T-helper 1 cell (primary cell): ENCODE measurements at places on chromosomes 7 and 10.

GRCh38 chr7:148711191-148712102 lies 12.7 kb downstream of the CUL1 start:
- no peak for DNase-seq

- no peak for DNase-seq
These were observed 30.8 kb downstream of the UNCX start for GRCh38 chr7:1263391-1263951.

DNA sequence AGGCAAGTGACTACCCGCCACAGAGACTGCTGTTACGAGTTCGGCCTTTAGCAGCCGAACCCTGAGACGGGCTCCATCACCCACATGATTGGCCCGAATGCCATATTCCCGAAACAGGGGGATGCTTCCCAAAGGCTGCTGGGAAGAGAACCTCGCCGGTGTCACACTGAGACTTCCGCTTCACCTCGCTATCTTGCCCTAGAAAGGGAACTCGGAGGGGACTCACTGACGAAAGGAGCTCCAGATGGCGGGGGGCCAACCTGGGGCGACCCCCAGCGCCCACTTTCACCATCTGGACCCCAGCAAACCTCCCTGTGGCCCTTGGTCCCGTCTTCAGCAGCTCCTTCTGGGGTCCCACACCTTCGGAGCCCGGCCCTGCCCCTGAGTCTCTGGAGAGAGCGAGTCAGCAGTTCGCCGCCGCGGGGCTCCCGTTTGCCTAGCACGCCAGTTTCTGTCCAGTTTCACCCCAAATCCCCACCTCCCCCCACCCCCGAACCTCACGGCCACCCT lies 529 bp downstream of the HPS1 start:
- DNase-seq: no peak

GRCh38 chr10:110865186-110865808 lies 6.4 kb upstream of the PDCD4 start:
- DNase-seq: no peak

DNA sequence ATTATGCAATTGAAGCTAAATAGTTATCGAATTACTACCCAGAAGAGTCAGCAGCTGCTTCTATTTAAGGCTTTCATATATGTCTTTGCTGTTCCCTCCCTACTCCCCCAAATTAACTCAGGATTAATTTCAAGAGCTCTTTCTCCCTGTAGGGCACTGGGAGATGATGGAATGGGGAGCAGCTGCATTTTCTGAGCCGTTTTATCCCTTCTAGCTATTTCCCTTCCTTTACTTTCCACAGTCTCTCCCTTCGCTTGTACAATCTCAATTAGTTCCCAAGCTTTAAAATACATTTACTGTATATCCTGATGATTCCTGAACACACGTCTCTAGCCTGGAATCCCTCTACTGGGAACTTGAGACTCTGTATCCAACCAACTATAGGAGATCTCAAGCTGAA lies 19.8 kb upstream of the TSPAN12 start:
- no peak for DNase-seq

DNA sequence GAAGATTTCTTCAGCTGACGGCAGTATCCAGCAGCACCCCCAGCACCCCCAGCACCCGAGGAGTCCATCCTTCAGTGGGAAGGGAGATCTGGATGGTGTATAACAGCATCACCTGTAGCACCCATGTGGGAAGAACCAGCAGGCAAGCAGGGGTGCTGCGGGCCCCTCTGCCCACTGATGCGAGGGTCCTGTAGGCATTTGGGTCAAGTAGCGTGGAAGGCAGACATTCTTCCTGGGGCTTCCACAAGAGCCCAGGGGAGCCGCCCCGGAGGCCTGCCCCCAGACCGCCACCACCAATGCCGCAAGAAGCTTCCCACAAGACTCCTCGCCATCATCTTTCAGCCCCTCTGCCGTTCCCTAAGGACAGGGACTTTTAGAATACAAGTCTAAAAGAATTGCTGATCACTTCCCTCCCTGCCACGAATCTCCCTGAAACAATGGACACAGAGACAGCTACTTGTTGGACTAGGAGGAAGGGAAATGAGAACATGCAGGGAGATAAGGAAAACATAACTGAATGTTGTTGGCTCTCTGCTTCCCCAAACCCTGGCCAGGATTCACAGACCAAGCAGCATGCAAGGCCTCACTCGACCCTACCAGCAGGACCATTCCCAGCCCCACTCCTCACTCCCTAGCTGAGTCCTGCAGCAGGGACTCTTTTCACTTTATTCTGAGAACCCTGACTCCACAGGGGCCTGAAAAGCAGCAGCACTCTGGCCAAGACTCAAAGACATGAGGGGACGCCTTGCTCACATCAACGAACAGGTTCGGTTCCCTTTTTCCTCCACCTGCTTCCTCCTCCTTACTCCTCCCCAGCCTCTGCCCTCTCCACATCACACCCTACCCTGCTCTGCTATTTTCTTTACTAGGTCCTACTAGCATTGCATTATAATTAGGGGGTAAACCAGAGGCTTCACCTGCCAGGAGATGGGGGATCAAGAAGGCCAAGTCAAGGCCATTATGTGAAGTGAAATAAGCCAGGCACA lies 164.5 kb downstream of the HERPUD2 start:
- DNase-seq: no peak

DNA sequence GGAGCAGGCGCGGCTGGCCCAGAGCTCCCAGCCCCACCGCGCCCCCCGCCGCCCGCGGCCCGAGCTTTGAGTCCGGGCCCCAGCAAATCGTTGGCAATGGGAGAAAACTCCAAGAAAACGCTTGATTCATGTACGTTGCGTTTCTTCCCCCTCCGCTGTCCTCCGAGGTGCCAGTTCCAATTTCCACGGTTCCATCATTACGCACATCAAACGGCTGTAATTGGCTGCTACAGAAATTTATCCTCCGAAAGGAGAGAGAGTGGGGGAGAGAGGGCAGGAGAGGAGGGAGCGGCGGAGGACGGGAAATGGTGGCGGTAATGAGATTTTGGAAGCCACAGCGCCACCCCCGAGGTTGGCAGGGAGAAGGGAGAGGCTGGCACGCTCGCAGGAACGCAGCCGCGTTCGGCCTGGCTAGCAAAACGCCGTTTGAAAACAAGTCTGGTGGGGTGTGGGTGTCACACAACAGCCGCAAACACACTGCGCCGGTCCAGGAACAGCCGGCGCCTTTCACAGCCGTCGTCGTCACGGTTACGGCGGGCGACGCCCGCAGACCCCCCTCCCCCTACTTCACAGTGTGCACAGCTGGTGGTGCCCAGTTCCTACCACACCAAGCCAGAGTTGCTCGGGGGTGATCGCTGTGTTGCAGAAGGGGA lies 57.5 kb downstream of the UNCX start:
- DNase-seq: peak; percentile 6

DNA sequence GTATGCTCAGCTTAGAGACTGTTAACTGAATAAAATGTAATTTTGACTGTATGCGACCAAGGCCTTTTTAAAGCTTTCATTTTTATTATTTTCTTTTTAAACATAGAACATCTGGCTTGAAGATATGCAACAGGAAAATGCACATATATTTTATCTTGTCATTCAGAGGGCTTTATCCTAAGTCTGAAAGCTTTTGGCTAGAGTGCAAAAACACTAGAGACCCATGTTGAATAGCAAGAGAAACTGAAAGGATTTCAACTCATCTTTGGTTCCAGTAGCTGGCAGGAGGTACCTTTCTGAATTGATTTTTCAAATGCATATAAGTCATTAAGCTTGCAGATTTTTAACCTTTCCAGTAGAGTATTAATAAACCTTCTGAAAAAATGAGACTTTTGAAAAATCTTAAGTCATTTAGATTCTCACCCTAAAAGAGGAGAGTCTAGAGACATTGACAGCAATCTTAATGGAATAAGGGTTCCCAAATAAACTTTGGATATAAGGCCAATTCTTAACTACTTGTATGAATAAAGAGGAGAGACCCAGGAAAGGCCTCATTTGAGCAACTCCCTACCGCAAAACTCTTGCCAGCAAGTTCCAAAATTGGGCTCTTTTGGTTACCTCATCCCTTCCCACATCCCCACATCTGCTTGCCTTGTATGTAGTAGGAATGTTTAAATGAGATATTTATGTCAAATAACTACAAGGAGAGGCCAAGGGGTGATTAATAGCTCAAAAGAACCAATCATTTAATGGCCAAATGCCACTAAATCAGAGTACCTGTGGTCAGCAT lies 454.4 kb downstream of the HTR7 start:
- no peak for DNase-seq

GRCh38 chr7:34100661-34101060 lies 195.3 kb downstream of the BMPER start:
- DNase-seq: no peak

GRCh38 chr7:1913466-1914282 lies 243.6 kb downstream of the ELFN1 start:
- no peak for DNase-seq

GRCh38 chr7:13687500-13687899 lies 302.0 kb downstream of the ETV1 start:
- no peak for DNase-seq

- peak; percentile 59 for DNase-seq
These were observed 46.6 kb downstream of the PWWP2B start for GRCh38 chr10:132443605-132443982.

GRCh38 chr7:81516898-81517297 lies 252.9 kb downstream of the HGF start:
- DNase-seq: no peak

GRCh38 chr7:4957847-4958476 lies 1.0 kb downstream of the MMD2 start:
- no peak for DNase-seq

DNA sequence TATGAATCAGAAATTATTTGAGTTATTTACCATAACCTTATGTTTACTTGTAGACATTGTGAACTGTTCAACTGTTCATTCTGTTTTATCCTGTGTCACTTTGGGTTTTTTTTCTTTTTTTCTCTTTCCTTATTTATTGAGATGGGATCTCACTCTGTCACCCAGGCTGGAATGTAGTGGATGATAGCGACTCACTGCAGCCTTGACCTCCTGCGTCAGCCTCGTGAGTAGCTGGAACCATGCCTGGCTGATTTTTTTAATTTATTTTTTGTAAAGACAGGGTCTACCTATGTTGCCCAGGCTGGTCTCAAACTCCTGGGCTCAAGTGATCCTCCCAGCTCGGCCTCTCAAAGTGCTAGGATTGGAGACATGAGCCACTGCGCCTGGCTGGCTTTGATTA lies 97.1 kb downstream of the CSTF2T start:
- DNase-seq: no peak

DNA sequence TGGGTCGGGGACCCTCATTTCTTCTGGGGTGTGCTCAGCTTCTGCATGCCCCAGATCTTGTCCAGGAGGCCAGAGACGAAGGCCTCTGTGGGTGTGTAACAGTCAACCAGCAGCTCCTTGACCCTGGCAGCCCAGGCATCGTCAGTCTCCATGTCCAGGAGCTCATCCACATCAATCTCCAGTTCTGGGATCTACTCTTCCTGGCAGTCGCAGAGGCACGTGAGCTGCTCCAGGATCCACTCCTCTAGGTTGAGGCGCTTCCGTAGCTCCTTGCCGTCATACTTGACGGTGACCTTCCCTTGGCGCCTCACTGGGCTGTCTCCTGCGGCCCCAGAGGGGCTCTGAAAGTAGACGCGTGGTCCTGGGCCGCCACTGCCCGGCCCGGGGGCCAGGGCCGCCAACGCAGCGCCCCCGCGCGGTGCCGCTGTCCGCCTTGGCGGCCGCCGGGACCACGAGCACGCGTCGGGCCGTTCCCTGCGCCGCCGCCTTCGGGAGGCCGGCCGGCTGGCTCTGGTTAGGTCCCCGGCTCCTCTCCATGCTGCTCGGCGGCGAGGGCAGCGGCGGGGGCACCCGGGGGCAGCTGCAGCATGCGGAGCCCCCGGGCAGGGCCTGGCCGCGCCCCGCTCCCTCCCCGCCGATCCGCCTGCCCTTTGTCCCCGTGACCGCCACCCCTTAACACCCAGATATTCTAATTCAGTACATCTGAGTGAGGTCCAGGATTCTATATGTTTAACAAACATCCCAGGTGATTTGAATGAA lies 170.5 kb downstream of the SEPTIN7 start:
- no peak for DNase-seq

DNA sequence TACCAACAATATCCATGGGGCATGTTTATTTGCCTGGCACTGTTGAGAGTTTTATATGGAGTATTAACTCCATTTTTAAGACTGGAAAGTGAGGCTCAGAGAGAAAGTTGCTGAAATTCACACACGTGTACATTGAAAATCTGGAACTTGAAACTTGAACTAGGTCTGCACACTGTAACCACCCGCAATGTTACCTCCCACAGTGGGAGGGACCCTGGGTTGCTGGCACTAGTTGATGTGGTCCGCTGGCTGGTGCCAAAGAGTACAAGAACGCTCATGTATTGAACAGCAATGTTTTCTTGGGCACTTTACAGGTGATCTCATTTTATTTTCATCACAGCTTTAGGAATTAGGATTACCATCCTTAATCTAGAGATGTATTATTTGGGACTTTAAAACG lies 253.2 kb downstream of the INHBA start:
- no peak for DNase-seq

- DNase-seq: no peak
These were observed 7.0 kb downstream of the MXI1 start for GRCh38 chr10:110214371-110214826.

DNA sequence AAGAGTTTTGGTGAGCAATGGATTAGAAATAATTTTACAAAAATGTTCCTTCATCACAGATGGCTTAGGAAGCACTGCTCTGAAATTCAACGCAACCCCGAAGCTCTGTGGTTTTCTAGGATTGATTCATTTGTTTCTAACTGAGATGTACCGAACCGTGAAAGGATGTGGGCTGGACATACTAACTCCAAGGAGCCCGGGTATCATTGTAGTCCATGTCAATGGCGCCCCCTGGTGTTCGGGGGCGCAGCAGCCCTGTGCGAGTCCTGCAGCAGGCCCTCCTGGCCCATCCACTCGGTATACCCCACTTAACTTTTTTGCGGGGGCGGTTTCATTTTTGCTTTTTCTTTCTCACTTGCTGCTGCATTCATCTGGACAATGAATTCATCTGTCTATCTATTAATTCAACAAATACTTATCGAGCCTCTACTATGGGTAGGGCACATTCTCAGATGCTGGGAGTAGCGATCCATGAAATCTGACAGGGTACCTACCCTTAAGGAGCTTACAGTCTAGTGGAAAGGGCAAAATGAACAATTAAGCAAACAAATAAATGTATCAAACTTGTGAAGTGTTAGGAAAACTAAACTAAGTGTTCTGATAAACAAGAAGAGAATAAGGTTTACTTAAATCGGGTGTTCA lies 25.2 kb upstream of the ITPRID1 start:
- DNase-seq: no peak

GRCh38 chr10:128848810-128849209 lies 618.2 kb upstream of the MGMT start:
- no peak for DNase-seq

DNA sequence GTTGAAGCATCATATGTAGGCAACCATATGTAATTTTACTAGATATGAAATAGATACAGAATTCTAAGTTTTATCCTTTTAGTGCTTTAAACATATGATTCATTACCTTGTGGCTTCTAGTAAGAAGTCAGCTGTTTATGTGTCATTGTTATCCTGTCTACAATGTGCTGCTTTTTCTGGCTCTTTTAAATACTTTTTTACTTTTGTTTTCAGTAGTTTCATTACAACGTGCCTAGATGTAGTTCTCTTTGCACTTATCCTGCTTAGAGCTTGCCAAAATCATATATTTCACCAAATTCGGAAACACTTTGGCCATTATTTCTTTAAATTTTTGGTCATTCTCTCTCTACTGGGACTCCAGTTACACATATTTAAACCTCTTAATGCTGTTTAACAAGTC lies 26.4 kb downstream of the YAE1 start:
- peak; percentile 55 for DNase-seq
